ENCODE measurements at places on chromosomes 11 and 22.

- DNase-seq, result no peak
Measured at GRCh38 chr11:27524155-27524554, 17.6 kb upstream of the LIN7C start.

DNA sequence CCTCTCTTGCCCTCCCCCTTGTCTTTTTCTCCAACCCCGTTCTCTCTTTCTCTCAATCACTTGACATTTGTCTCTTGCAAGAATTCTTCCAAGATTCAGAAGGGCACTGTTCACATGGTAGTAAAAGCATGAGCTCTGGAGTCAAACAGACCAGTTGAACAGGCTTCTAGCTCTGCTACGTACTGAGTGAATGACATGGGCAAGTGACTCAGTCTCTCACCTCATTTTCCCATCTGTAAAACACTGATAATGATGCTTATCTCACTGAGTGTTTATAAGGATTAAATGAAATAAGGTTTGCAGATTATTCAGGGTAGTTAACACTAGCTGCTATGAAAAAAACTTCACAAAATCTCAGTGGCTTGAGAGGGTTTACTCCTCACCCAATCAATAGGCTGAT, 5.9 kb upstream of the IL10RA start:
- DNase-seq, result no peak

DNA sequence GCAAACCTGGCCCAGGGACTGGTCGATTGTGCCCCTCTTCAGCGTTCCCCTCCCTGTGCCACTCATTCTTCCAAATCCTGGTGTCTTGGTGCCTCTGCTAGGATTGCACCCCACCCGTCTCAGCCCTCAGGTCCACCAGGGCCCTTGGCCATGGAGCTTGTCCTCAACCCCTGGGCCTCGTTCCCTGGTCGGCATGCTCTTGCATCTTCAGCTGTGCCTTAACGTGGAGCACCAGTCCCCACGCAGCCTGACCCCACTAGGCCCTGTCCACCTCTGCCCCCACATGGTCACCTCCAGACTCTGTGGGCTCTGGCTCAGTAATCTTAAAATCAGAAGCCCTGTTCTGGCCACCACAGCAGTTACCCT, 61.1 kb downstream of the OSBP2 start:
- no peak for DNase-seq

DNA sequence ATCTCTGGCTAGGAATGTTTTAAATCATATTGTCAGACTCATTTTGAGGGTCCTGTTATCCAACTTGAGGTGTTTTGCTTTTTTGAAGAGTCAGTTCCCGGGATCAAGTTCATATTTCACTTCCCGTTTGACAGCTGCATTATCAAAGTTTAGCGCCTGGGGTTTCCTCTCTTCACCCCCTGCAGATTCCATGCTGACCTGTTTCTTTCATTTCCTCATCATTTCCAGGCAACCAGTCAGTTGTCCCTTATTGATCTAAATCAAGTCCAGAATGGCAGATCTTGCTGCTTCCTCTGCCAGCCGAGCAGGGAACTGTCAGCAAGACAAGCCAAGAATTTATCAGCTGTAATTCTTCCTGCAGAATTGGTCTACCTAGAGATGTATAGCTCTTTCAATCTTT, 197.6 kb upstream of the SYN3 start:
- no peak for DNase-seq
